ENCODE measurements at places on chromosomes 4 and X.

- no peak for DNase-seq
These were observed 139.9 kb upstream of the UGT8 start for GRCh38 chr4:114458728-114459127.

DNA sequence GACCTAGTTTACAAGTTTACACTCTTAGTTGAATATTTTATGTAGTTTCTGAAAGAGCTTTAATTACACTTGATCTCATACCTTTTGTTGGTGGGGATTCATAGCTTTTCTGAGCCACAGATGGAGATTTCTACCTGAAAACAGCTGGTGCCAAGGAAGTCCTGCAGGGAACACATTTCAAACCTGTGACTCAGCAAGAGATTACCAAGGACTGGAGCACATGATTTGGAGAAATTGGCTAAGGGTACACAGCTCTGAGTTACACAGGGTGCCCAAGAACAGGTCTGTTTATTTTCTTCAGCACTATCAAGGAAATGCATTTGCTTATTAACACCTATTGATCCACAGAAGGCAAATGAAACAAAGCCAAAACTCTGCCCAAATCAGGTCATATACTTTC is 691.5 kb downstream of the KCTD8 start:
- no peak for DNase-seq

GRCh38 chr4:131430302-131430701 is 1718.8 kb upstream of the PCDH10 start:
- no peak for DNase-seq

DNA sequence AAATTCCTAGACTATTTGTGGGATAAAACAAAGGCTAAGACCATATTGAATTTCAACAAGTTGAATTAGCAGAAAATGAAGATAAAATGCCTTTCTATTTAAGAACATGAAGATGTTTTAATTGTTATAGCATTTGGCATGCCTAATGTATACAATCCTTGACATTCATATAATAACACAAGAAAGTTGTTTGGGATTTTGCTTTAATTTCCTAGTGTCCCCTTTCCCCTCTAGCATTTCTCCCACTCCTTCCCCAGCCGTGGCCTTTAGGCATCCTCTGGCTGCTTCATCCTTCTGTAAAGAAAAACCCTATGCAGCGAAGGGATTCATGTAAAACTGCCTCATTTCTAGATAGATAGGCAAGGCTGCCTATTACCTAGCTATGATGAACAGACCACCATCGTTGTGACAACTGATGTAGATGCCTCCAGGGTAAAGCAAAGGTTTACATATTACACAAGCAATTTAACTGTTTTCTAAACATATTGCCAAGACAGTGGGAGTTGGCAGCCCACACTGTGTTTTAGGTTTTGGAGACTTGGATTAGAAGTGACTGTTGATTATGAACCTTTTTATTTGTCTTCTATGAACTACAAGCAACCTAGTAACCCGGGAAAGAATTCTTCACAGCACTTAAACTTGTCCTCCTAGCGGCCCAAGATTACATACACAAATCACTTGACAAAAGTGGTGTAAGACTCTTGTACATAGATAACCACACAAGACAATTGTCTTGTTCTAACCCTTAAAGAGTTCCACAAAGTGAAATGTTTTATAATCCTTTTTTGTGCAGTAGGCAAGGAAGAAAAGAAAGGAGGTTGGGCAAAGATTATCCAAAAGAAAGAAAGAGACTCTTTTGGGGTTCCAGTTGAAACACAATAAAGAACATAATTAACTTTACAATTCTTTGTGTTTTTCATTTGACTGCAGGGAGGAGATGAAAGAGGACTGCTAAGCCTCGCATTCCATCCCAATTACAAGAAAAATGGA is 59.9 kb downstream of the HHIP start:
- no peak for DNase-seq

- DNase-seq, result no peak
These were observed 32.8 kb downstream of the CLDN22 start for GRCh38 chr4:183287309-183287659.

GRCh38 chr4:128603081-128603480 is 206.4 kb upstream of the JADE1 start:
- no peak for DNase-seq

GRCh38 chrX:68829582-68830418 is 979 bp downstream of the EFNB1 start:
- no peak for DNase-seq

- DNase-seq, result no peak
These were observed 91.0 kb upstream of the PPP1R2C start for GRCh38 chrX:42869011-42869410.

DNA sequence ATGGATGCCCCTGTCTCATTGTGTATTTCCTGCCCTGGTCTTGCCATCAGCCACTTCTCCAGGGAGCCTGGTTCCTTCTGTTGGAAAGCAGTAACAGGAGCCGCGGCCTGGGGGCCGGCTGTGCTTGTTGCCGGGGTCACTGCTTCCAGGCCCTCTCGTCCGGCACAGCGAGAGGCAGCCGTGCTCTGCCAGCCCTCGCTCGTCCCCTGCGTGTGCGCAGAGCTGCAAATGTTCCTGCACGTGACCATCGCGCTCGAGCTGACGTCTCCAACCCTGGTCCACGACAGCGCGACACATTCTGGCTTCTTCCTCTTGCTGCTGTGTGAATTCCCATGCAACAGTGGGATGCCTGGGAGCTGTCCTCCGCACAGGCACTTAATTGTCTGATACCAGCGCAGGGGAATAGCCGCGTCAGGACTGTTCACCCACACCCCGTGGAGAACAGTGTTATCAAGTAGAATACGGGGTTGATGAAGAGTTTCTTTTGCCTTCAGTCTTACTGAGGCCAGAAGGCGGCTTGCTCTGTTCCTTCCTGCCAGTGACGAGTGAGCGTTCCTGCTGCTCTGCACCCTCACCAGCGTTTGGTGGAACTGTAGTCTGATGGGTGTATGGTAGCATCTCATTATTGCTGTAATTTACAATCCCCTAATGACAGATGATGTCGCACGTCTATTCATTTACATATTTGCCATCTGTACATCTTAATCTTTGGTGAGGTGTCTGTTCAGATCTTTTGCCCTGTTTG is 12.3 kb downstream of the PDE6B start:
- no peak for DNase-seq

DNA sequence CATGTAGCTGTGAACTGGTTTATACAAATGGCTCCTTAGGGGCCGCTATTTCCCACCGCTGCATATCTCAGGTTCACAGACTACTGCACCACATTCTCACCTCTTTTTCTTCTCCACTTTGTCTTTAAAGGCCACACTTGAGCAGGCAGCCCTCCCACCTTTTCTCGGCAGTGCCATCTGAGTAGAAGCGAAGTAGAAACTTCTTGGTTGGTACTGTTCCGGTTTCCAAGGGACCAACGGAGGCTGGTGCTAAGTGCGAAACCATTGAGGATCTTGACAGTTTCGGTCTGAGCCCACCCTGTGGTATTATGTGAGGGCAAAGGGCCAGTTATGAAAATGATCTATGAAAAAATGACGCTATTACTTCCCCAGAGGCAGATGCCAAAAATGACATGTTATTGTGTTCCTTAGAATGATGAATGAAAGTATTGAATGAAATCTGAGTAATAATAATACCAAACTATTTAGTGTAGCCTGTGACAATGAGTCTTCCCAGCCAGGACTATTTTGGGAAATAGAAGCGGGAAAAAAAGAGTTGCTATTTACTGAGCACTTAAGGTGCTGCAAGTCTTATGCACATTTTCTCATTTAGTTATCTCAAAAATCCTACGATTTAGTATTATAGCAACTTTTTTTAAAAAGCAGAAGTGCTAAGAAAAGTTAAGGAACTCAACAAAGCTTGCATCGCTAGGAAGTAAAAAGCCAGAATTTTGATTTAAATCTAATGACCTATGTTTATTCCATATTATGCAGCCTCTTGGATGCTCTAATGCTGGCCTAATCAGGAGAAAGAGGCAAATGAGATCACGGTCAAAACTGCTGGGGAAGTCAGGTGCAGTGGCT is 29.6 kb upstream of the CHRNA9 start:
- DNase-seq, result no peak

GRCh38 chrX:147173594-147173993 is 359.1 kb upstream of the CXorf51A start:
- DNase-seq, result no peak

DNA sequence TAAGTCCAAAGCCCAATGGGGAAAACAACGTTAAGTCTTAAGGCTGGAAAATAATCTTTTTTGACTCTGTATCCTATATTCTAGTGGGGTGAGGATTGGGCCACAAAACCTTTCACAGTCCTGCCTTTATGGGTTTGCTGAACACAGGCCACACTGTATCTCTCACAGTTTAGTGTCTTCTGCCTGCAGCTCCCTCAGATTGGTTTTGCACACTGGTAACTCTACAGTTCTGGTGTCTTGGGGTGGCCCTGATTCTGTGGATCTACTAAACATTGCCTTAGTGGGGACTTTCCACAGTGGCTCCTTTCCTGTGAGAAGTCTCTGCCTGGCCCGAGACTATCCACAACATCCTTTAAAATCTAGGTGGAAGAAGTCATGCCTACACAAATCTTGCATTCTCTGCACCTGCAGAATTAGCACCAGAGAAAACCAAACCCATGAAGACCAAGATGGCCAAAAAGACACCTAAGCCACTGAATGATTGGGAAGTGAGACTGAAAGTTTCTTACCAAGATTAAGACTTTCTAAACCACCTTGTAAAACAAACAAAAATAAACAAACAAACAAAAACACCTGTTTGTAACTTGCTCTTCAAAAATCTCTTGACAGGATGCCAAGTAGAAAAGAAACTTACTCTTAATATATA is 150.4 kb upstream of the PCDH10 start:
- DNase-seq, result no peak

- DNase-seq, result no peak
These were observed 3.5 kb upstream of the AFAP1 start for GRCh38 chr4:7943211-7943610.

DNA sequence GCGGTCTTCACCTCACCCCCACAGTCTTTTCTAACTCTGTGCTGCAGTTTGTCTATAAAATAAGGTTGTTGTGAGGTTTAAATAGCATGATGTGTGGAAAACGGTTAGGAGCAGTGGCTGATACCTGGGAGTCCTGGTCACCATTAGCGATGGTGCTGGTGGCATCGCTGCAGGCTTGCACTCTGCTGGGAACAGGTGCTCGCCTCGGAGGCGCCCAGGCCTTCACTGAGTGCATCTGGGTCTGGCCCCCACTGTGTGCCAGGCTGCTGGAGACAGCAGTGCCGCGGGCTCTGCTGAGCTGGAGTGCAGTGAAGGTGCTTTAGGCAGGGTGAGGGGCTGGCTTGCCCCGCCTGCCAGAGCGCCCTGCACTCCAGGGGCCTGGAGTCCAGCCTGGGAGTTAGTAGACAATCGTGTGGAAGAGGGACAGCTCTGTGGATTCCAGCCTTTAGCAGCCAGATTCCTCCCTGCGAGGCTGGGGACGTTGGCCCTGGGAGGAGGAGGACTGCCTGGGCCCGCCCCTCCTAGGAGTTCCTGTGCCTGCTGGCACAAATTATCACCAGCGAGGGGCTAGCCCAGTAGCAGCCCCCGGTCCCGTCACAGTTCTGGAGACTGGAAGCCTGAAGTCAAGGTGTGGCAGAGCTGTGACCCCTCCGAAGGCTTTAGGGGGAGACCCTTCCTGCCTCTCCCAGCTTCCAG is 7.3 kb downstream of the RGS12 start:
- DNase-seq, result no peak

DNA sequence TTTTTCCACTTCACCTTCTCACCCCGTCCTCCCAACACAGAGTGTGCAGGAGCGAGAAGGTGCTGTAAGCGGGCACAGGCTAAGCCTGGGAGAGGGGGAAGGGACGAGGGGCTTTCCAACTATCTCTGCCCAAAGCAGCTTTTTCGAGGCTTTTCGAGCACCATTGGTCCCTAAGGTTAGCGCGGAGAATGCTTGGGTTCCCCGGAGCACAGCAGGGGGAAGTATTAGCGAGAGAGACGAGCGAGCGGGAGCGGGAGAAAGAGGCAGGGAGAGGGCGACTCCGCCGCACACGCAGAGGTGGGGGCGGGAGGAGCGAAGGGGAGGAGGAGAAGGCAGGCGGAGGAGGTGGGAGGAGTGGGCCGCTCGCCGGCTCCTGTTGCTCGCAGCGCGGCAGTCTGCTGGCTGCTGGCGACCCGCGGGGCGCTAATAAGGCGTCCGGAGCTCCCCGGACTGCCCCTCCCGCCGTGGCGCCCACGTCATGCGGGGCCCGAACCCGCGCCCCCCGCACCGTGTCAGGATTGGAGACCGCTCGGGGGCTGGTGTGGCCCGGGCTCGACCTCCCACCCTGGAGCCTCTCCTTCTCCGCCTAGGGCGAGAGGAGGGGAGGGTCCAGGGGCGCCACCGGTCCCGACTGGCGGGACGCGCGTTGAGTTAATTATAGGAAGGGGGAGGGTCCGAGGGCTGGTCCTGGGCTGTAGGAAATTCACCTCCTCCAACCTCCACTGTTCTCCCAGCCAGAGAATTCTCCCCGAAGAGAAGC is at the start of gene ADAMTS3:
Gene ADAMTS3 (minus strand): TSS at position 263 of the 760 bp plus-strand sequence. CDS start 459 bp downstream, outside the sequence.
- no peak for DNase-seq

- DNase-seq, result no peak
These were observed 40.2 kb downstream of the VSIG4 start for GRCh38 chrX:65999563-66000148.

DNA sequence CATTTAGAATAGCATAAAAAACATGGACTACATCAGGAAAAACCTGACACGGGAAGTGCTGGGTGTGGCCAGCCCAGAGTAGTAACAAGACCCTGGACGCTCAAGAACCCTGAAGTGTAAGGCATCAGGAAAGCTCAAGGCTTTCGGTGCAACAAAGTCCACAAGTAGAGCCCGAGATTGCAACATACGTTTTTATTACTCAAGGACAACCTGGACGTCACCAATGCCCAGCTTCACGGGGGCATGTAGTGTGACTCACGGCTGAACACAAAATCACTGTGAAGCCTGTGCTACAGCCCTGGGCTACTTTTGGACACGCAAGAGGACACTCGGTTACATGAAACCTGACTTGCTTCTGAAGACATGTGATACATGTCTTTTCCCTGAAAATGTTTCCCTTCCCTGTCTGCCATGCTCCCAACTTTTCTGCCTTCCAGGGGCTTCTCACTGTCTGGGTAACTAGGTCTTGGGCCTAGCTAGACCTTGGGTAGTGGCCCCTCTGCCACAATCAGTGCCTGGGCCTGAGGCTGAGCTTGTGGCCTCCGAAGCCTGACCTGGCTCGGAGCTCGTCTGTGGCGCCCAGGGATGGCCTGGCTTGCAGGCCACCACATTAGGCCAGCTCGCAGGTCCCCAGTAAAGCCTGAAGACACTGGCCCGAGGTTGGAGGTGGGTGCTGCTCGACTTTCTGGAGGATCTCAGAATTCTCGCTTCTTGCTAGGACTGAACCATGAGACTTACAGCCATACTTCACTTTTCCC is 9.2 kb downstream of the IRAK1 start:
- no peak for DNase-seq

DNA sequence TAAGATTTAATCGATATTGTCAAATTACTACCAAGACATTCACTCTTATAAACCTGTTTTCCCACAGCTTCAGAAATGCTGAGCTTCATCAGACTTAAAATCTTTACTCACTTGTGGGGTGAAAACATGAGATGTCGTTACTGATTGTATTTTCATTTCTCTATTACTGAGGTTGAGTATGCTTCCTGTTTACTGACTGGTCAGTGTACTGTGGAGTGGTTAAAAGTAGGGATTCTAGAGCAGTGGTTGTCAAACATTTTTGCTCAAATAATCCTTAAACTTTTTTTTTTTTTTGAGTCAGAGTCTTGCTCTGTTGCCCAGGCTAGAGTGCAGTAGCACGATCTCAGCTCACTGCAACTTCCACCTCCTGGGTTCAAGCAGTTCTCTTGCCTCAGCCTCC is 50.3 kb downstream of the NSUN7 start:
- DNase-seq, result no peak
